ENCODE measurements at places on chromosomes 1 and 21.

DNA sequence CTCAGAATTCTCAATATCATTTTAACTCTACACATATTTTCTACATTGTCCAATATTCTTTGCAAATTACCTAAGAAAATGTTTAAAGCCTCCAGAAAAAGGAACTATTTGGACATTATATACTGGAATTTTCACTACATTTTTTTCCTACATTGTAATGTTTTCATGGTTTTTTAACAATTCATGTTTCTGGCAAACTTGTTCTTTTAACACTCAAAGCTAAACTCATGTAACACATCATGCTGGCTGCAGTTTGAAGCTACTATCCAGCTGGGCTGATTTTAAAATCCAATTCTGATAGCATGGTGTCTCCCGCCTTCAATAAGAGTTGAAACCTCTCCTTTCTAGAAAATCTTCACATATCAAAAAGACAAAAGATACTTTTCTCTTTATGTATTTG is 52.0 kb downstream of the TGFBR3 start:
- no peak for DNase-seq

- DNase-seq = no peak
Measured at GRCh38 chr1:84853741-84854721, 39.0 kb downstream of the LPAR3 start.

DNA sequence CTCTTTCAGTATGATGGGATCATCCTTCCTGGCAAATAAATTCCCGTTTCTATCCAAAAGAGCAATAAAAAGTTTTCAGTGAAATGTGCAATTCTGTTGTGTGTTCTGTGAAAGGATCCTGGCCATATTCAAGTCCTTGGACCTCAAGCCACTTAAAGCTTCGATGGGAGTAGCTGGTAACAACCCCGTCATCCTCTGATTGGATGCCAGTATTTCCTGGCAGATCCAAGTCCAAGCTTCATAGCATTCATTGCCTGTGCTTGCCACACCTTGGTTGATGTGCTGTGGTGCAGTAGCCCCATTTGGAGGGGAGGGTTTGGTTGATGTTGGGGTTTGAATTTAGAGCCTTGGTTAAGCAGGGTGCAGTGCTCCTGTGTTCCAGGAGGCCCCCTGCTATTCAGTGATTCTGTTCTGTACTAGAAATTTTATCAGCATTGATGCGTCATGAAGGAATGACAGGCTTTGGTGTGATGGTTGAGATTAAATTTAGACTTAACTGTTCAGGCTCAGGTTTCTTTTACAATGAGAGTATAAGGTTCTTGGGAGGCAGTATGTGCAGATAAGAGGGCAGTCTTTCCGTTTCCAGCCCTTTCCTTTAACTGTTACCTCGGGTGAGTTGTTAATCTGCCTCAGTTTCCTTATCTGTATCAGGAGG is 4.9 kb downstream of the RPL11 start:
- DNase-seq = no peak

- no peak for DNase-seq
Measured at GRCh38 chr1:53543778-53544695, 84.8 kb downstream of the DMRTB1 start.

- DNase-seq = no peak
Measured at GRCh38 chr21:34336245-34336644, 27.6 kb upstream of the KCNE2 start.
